ENCODE measurements at places on chromosomes 11 and 22.
A peak's percentile ranks its signal among the peaks of the same experiment; 100 is the strongest.

- no peak for DNase-seq
These were observed 17.5 kb downstream of the MRGPRG start for GRCh38 chr11:3201112-3201581.

- DNase-seq = no peak
These were observed at the start of gene OR5M8 for GRCh38 chr11:56491270-56491669. OR5M8 (minus strand) TSS chr11:56491370; CDS start chr11:56491370, 0 bp downstream.

DNA sequence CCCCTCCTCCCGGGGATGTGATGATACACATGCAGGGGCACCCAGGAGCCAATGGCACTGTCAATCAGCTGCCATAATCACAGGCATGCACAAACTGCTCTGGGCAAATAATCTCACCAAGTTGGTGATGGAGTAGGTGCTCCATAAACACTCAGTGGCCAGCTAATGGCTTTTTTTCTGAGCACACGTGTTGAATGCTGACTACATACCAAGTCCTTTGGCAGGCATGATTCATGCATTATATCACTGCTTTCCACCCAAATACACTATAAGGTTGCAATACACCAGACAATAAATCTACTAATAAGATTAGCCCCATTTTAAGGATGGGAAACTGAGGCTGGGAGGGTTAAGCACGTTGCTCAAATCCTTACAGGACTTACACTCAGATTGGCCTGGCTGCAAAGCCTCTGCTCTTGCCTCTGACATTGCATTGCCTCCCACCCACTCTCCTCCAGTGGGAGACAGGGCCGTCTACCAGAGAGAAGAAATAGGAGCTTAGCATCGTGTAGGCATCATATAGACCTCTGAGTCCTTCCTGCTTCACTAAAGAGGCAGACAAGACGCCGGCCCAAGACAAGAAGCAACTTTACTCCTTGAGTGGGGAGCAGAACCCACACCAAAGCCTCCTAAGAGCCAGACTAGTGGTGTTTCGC lies 32.7 kb upstream of the ACCSL start:
- no peak for DNase-seq

GRCh38 chr11:41779401-41779960 lies 320.0 kb upstream of the LRRC4C start:
- DNase-seq = no peak

DNA sequence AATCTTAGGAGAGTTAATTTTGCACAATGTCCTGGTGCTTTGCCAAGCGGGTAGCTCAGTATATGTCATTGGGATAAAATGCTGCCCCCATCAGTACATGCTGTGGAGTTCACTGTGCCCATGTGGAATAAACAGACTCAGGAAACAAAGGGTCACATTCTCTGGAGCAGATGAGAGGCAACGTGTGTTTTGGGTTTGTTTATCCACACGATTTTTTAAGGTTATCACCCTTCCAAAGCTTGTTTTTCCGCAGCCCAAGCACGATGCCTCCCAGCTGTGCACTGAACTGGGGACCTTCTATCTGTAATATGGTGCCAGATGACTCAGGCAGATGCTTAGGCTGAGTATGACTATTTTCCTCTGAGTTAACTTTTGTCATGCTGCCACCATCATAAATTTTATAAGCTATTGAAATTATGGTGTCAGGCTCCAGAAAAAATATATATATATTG lies 6.5 kb downstream of the OR4D6 start:
- no peak for DNase-seq

GRCh38 chr11:111586388-111586831 lies 15.8 kb upstream of the SIK2 start:
- DNase-seq = peak; percentile 31

DNA sequence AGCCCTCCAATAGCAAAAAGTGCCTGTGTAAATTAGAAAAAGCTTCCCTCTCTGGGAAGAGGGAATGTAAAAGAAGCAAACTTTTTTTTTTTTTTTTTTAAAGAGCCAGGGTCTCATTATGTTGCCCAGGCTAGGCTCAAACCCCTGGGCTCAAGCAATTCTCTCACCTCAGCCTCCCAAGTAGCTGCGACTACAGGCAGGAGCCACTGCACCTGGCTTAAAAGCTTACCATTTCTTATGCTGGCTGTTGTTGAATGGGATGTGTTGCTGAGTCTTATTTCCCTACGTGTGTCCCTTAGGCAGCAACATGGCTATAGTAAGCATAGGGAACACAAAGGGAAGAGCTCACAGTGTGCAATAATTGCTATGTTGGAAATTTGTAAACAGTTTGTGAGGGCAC lies 225.5 kb upstream of the CCDC90B start:
- DNase-seq = no peak

- DNase-seq = no peak
These were observed 680.3 kb downstream of the NTM start for GRCh38 chr11:132050577-132051165.

DNA sequence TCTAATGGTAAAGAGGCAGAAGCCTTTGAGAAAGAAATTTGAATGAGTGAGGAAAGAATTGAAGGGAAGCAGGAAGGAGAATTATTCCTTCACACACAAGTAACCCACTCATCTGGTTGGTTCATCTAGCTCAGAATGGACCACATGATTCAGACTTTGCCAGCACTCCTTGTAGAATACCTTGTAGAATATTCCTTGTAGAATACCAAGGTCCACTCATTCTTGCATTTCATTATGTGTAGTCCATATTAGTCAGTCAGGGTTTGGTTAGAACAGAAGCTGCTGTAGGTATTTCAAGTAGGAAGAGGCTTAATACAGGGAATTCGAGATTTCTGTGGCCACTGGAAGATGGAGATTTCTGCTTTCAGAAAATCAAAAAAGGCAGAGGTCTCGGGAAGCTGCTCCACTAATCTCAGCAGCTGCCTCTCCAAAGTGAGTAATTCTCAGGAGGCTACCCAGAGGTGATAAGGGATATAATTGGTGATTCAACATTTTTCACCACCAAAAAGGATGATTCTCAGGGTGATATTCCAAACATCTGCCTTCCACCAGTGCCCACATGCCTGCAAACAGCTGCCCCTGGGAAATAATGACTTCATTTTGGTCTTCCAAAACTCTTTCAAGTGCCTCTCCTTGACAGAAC lies 329.1 kb downstream of the TMEM135 start:
- no peak for DNase-seq

GRCh38 chr11:64146036-64146955 lies 19.6 kb downstream of the MACROD1 start:
- peak; percentile 35 for DNase-seq

GRCh38 chr11:10502065-10502680 lies 38.8 kb downstream of the RNF141 start:
- no peak for DNase-seq

DNA sequence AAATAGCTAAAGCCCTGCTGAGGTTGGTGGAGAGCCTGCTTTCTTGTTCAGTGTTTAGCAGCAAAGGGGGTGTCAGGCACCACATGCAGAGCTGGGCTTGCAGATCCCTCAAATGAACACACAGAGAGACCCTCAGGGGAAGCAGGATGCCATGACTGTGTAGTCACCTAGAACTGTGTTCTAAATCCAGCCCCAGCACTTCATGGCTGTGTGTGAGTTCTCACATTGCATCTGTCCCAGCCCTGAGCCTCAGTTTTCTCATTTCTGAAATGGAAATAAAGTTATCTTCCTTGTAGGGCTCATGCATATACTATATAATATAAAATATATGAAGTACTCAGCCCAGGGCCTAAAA lies 47.1 kb downstream of the CWC15 start:
- no peak for DNase-seq

DNA sequence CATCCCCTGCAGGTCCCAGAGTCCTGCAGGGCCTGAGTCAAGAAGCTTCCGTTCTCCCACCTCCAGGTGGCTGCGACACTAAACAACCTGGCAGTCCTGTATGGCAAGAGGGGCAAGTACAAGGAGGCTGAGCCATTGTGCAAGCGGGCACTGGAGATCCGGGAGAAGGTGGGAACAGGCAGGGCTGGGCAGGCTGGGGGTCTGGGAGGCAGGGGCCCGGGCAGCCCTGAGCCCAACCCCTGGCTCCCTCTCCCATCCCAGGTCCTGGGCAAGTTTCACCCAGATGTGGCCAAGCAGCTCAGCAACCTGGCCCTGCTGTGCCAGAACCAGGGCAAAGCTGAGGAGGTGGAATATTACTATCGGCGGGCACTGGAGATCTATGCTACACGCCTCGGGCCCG lies 4.7 kb upstream of the RAB1B start:
- no peak for DNase-seq

DNA sequence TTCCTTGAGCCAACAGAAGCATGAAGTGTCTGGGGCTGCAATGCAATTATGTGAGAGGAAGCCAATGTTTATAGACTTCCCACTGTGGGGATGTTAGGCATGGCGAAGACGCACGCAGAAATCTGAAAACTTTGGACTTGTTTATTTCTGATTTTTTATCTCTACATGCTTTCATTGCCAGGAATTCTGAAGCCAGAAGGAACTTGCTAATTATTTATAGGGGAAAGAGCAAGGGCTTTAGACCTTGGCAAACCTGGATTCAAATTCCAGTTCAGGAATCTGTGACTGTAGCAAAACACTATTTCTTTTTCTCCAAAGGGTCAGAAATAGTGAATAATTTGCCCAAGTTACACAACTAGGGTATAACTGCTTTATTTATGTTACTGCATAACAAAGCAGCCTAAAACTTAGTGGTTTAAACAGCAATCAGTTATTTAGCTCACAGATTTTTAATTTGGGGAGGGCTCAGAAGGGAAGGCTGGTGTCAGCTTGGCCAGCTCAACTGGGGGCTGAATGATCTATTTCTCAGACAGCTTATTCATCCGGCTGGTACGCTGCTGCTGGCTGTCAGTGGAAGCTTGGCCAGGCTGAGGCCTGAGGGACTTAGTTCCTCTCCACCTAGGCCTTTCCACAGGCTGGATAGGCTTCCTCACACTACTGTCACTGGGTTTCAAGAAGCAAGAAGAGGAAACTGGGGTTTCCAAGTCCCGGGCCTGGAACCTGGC lies 1.9 kb upstream of the OR6Q1 start:
- no peak for DNase-seq

- no peak for DNase-seq
These were observed 15.8 kb downstream of the DGKZ start for GRCh38 chr11:46363031-46363407.

DNA sequence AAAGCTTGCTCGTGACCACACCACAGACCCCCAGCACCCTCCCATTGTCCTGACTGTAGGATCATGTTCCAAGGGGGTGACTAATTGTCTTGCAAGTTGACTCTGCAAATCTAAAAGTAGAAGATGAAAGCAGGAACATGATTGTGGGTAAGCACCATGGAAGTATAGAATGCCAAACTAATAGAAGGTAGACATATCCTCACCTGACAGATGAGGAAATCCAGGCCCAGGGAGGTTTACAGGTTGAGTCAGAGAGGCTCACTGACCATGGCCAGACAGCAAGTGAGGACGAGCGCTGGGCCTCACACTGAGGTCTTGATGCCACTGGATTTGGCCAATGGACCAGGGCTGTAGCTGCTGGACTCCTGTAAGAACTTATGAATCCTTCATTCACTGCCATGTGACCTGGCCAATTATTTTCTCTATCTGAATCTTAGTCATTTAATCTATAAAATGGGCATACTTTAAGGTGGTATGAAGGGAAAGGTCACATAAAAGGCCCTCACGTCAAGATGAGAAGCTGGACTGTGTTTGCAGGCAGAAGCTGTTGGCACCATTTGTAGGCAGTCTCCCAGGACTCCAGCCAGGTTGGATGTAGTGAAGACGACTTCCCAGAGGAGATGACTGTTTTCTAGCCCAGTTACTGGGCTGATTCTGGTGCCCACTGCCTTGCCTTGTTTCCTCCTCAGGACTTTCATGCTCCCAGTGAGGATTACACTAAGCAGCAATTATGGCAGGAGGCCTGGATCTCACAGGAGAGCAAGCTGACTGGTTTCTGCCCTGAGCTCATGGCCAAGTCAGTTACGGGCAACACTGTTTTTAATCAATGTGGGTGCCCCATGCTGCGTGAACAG lies 54.6 kb downstream of the GAB4 start:
- no peak for DNase-seq

DNA sequence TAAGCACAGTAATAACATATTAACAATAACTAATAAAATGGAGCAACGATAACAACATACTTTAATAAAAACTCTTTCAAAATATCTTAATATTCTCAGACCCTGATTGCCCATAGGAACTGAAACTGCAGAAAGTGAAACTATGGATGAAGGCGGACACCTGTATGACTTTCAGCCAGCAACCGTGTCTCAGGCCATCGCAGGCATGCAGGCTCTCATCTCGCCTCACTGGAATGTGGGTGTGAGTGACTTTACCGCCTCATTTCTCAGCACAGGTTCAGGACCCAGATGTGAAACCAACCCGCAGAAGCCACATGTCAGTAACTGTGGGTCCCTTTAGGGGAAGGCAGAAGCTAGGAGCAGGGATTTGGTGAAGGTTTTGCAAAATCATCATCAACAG lies 539.1 kb downstream of the FAM181B start:
- DNase-seq = no peak

DNA sequence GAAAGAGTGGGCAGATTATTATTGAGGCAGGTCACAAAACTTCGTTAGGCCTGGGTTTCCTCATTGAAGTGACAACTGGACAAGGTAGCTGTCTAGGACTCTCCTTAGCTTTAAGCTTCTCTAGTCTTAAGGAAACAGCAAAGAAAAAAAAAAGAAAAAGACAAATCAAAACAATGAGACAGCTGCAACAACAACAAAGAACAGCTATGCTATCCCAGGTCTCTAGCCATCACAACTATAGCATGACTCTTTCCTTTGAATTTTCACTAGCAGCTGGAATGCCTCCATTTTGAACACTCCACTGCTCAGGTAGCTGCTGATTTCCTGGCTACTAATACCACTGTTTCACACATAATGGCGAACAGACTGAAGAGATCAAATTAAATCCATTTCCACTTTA lies 302.4 kb upstream of the SORL1-AS1 start:
- no peak for DNase-seq

DNA sequence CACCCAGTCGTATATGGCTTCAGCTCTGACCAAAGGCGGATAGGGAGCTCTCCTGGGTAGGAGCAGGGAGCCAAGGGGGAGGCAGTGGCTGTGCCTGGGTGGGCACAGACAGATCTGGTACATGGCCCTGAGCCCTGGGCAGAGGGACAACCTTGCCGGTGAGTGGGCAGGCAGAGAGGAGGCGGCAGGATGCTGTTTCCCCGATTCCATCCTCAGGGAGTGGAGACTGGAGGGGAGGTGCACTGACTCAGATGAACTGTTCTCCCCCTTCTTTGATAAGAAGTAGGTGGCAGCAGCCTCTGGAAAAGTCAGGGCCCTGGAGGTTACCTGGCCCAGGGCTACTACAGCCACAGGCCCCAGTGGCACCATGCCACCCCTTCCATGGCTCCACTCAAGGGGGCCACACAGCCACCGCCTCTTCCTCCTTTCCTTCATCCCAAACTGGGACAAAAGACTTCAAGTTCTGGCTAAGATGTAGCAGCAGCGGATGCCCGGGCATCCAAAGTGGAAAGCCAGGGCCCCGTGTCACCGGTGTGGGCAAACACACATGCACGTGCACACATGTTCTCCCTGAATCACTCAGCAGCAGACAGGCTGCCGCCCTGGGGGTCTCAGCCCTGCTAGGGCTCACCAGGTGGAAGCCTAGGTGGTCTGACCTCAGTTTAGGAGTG lies 13.4 kb downstream of the CXCR5 start:
- DNase-seq = no peak

- no peak for DNase-seq
These were observed 3.2 kb upstream of the POGLUT3 start for GRCh38 chr11:108501396-108501795.
